AG04449 (cell line): ENCODE measurements at places on chromosomes 6 and 20.

GRCh38 chr20:5881703-5882102 is 68.6 kb downstream of the TRMT6 start:
- DNase-seq, result no peak

GRCh38 chr20:10074513-10074912 is 39.7 kb downstream of the ANKEF1 start:
- DNase-seq, result peak; percentile 65

GRCh38 chr6:101832371-101832770 is 438.9 kb downstream of the GRIK2 start:
- no peak for DNase-seq

DNA sequence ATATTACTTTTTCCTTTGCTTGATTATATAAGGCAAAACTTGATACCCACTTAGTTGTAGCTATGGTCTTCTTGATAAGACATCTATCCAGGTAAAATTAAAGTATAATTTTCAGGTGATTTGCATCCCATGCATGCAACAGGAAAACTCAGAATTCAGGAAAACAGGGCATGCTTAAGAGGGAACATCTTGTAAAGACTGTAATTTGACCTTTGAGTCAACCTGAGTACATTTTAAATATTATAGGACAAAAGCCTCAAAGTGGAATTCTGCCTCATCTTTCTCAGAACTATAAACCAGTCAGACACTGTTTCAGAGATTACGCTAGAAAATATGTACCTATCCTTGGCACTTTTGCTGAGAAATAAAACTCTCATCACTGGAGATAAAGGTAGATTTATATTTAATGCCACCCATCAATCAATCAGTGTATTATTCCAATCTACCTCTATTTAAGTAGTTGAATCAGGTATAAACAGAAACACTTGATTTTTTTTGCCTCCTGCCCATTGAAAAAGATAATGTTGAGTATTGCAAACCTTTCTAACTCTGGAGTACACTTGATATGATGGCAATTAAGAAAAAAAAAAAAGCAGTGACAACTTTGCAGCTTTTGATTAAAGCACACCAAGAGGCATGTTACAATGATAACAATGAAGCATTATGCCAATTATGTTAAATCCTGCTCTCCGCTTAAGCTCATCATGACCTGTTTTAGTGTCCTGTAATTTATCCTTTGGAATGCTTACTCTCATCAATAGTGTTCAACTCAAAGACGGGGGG is 2.8 kb downstream of the CITED2 start:
- no peak for DNase-seq

GRCh38 chr20:9054176-9054575 is 14.7 kb upstream of the PLCB4 start:
- no peak for DNase-seq

GRCh38 chr6:44926556-44926955 is 401.6 kb upstream of the RUNX2 start:
- DNase-seq, result no peak

DNA sequence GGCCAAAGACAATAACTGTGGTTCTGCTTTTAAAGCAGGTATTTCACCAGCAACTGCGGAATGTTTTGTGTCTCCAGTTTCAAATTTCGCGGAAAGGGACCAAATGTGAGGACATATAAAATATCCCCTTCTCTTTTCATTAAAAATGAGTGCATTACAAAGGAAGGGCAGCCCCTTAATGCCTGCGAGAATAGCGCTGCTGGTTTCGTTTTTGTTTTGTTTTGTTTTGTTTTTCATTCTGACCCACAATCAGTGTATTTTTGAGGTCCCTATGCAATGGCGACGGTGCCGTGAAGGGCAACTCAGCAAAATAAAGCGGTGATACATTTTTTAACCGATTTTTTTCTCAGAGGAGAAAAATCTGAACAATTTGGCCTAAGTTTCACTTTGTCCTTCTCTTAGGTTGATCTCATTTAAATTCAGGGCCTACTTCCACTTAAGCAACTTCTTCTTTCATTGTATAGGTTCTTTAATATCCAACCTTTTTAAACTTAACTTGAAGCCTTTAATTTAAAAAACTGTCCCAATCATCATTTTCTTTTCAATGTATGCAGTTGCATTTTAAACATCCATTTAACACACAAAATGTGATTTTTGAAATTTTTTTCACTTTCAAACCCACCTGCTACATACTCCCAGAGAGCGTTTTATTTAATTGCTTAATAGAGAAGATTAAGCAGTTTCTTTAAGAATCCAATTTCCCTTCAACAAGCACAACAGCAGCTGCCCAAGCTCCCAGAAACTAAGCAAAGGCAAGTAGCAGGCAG is 2.9 kb upstream of the HIVEP2 start:
- no peak for DNase-seq

DNA sequence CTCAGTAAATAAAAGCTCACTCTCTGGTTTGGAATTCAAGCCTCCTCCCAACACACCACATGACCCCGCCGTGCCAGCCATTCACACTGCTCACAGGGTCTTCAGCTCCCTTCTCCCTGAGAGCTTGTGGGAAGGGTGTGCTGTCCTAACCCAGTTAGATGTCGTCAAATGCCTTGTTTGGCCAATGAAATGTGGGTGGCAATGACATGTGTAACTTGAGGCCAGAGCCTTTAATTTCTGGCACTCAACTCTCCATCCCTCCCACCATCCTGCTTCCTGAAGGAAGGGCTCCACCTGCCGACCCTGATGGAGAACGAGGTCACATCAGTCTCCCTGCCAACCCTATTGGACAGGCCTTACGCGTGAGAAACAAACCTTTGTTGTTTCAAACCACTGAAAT is 224.5 kb upstream of the AGPAT4 start:
- no peak for DNase-seq

DNA sequence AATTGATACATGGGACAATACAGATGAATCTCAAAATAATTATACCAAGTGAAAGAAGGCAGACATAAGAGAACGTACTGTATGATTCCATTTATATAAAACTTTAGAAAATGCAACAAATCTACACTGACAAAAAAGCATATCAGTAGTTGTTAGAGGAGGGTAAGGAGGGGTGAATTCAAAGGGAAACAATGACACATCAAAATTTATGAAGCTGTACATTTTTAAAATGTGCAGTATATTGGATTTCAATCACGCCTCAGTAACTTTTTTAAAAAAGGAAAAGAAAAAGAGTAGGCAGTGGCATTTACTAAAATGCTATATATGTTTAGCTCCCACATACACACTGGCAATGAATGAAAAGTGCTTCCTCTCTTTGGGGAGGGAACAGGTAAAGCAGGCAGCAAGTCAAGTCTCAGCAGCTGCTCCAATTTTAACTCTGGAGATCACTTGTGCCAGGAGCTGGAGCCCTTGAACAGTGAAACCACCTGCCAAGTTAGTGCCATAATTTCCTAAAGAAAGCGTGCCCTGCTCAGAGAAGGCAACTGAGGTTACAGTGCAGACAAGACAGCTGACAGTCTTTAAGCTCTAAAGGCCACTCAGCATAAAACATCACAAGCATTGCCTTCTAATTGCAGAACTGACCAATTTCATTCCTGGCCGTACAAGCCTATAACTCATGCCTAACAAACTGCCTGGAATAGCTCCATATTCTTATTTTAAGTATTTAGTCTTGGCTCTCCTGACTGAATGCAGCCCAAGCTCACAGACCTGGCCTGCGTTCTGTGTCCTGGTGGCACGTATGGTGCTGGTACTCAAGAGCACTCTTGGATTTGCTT is 10.9 kb downstream of the FKBP1A start:
- no peak for DNase-seq

- no peak for DNase-seq
Measured at GRCh38 chr6:14386263-14386662, 268.7 kb downstream of the CD83 start.

DNA sequence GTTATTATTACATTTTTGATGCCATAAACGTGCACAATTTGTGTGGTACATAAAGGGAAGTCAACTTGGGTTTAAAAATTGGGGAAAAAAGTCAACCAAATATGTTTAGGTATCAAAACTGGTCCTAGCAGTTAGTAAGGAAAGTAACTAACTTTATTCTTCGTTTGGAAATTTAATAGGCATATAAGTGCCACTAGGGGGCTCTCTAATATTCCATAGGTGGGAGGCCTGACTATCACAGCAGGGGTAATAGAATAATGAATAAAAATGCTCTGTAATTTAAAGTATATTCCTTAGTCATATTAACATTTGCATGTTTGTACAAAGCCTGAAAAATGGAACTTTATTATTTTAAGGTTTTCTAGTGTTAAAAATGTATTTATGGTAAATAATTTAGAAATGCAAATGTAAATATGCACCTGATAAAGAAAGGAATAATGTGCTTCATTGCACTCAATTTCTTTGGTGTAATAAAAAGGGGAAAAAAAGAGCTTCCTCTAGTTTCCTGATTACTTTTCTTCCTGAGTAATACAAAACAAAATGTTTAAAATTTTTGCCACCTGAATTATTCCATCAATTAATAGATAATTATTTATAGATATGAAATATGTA is 125.7 kb upstream of the HDAC2 start:
- DNase-seq, result no peak

GRCh38 chr6:35601331-35602132 is 87.2 kb downstream of the FKBP5 start:
- no peak for DNase-seq

GRCh38 chr6:165515963-165516624 is 146.9 kb downstream of the PDE10A start:
- DNase-seq, result no peak

DNA sequence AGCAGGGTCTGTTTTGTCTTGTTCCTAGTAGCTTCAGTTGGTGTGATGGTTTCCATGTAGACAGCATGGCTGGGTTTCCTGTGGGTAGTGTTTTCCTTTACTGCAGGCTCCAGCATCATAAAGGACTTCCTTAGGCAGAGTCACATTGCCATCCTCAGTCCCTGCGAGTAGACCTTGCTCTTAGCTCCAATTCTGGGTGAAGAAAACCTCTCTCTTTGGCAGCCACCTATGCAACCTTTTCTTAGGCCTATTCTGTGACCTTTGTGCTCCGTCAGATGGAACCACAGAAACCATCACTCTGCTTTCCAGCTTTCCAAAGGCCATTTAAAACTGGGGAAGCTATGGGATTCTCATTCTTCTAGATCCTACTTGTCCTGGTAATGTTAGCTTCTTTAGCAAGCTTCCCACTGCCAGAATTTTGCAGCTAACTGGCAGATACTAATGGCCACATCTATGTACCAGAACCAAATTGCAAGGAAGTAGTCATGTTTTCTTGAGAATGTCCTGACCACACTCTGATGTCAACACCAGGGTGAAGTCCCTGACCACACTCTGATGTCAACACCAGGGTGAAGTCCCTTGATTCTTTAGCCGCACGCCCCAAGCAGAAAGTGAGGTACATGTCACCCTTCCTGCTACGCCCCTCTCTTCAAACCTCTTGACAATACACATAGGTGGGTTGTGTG is 646.6 kb upstream of the HS3ST5 start:
- no peak for DNase-seq

GRCh38 chr6:109513571-109514071 is 30.6 kb upstream of the ZBTB24 start:
- peak; percentile 7 for DNase-seq

DNA sequence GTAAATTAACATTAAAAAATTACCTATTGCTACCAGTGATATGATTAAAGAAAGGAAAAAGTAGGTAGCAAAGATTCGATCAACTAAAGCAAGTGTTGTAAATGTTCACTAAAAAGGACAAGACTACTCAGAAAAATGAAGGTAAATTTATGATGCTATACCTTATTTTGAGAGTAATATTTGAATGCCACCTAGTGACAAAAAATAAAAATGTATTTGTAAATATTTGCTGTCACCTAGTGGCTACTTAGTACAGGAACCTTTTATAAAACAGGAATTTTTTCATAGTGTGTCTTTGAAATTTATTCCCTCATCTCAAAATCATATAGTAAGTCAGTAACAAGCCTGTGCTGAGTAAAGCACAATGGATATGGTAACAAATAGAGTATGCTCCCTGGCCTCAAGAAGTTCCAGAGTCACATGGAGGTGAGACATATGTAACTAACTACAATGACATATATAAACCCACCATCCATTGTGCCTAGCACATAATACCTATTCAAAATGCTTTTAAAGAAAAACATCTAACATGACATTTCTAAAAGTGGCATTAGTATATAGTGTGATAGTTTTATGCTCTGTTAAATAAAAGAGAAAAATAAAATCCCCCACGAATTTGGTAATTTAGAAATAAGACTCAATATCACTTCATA is 193.1 kb upstream of the SIM1 start:
- no peak for DNase-seq

DNA sequence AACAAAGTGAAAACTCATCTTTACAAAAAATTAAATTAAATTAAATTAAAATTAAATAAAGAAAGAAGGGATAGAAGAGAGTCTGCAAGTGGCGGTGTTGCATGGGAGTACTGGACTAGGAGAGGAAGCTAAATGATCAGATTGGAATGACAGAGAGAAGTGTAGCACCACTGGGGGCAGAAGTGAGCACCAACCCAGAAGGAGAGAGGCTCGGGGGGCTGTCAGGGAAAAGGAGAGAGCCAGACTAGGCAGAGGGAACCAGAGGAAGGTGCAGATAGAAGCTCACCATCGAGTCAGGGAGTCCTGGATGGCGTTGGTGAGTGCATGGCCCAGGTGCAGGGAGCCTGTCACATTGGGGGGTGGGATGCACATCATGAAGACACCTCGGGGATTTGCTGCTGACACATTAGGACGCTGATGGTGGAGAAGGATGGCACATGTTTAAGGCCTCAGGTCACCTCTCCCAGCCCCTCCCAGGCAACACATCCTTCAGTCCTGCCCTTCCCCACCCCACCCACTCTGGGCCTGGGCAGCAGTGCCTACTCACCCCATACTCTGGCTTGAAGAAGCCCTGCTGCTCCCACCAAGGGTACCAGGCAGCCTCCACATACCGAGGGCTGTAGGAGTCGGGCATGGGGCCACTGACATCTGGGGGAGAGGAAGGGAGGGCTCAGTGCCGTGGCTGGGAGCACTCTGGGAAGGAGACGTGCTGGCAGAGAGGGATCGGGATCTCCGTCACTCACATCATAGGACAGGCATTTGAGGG is 4.0 kb downstream of the VARS1 start:
- DNase-seq, result no peak

DNA sequence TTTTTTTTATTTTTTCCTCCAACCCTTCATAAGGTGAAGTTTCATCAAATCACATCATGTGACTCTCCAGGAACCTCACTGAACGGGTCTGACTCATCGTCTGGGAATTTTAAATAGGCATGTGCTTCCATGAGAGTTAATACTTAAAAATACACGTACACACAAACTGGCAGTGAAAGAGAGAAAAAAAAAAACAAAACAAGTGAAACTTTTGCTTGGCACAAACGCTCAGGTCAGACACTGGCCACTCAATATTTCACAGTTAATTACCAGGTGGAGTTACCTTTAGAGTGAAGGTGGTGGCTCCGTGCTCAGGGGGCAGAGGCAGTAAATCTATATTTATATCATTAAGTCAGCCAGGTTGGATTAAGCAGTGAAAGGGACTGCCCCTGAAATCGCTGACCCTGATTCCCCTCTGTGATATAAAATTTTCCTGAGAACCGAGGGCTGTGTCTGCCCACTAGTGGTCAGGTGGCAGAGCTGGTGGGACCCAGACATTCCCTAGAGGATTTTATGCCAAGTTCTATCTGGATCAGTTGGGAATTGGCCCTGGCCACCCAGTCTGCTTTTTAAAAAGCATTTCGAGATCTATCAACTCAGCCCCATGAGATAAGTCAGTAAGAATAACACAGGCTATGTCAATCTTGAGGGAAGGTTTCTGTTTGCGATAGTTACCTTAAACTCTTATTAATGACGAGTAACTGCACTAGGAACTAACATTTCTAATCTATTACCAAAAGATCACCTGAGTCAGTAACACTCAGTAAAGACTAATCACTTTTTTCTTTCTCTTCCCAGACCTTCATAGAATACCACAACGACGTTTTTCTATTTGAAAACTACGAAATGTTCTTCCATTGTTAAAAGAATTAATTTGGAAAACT is 259.1 kb downstream of the HDGFL1 start:
- peak; percentile 95 for DNase-seq
